ENCODE measurements at places on chromosomes 11 and 22.

- no peak for DNase-seq
Measured at GRCh38 chr22:41913040-41913719, 1.7 kb downstream of the SHISA8 start.

DNA sequence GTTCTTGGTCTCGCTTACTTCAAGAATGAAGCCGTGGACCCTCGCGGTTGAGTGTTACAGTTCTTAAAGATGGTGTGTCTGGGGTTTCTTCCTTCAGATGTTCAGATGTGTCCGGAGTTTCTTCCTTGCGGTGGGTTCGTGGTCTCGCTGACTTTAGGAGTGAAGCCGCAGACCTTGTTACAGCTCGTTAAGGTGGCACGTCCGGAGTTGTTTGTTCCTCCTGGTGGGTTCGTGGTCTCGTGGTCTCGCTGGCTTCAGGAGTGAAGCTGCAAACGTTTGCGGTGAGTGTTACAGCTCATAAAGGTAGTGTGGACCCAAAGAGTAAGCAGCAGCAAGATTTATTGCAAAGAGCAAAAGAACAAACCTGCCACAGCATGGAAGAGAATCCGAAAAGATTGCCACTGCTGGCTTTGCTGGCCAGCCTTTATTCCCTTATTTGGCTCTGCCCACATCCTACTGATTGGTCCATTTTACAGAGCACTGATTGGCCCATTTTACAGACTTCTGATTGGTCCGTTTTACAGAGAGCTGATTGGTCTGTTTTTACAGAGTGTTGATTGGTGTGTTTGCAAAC is 27.1 kb upstream of the NXPE2 start:
- no peak for DNase-seq

- DNase-seq = no peak
Measured at GRCh38 chr11:64453466-64453865, 94.5 kb downstream of the RPS6KA4 start.

- no peak for DNase-seq
Measured at GRCh38 chr11:45484326-45484883, 181.0 kb downstream of the CHST1 start.

DNA sequence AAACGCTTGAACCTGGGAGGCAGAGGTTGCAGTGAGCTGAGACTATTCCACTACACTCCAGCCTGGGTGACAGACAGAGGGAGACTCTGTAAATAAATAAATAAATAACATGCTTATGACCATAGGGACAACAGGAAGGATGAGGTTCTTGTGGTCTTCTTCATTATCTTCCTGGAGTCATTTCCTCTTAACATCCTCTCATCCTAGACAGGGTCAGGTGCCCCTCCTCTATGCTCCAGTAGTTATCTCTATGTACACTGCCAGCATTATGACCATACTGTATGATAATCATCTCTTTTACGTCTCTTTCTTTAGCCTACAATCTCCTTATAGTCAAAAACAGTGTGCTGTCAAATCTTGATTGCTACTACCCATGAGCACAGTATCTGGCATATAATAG is 17.7 kb downstream of the RAB30 start:
- DNase-seq = no peak

GRCh38 chr11:16933756-16934603 is 80.2 kb downstream of the PLEKHA7 start:
- peak; percentile 50 for DNase-seq
